ENCODE measurements at places on chromosomes 1 and 21.

DNA sequence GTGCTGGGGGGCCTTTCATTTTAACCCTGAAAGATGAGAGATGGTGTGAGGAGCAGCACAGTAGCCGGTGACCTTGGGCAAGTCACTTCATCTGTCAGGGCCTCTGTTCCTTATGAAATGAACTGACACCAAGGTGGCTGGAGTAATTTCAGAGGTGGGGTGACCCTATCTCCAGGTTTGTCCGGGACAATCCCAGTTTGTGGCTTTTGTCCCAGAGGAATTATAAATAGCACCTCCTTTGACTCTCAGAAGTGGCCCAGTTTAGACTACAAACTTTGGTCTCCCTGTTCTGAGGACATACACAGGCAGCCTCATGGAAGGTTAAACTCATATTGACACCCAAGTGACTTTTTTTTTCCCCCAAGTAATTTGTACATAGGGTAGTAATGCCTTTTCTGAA, 14.6 kb downstream of the ACTN2 start:
- DNase-seq = no peak

DNA sequence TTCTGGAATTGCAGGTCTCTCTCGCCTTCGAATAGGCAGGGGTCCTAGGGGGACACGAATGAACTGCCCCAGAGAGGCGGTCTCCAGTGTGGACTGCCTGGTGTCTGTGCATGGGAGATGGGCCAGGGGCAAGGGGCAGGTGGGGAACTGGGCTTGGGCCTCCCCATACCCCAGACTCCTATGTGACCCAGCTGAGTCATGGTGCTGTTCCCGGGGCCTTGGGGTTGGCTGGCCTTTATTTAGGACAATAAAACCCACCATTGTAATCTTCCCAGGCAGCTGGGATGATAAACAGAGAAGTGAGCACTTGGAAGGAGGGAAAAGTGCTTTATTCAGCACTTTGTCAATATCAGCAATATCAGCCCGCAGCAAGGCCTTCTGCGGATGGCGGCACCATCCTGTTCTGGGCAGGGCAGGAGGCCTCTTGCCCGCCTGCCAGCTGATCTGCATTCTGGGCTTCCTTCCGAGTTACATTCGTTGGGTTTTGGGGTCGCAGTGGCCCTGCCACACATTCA, 209.0 kb upstream of the TMEM51 start:
- DNase-seq = no peak

DNA sequence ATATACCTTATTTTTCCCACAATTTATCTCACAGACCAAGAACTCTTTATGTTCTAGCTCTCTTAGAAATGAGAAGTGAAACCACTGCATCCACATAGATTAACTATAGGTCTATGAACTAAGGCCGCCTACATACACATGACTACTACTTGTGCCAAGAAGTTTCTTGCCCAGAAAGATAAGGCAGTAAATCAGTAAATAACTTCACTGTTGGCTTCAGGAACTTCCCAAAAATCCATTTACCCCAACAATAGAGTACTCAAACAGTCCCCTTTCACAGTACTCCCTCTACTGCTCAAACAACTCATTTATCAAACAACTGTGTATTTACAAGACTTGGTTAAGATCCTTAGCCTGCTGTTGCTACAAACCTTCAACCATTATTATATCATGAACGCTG, 96.5 kb downstream of the NME7 start:
- DNase-seq = no peak

DNA sequence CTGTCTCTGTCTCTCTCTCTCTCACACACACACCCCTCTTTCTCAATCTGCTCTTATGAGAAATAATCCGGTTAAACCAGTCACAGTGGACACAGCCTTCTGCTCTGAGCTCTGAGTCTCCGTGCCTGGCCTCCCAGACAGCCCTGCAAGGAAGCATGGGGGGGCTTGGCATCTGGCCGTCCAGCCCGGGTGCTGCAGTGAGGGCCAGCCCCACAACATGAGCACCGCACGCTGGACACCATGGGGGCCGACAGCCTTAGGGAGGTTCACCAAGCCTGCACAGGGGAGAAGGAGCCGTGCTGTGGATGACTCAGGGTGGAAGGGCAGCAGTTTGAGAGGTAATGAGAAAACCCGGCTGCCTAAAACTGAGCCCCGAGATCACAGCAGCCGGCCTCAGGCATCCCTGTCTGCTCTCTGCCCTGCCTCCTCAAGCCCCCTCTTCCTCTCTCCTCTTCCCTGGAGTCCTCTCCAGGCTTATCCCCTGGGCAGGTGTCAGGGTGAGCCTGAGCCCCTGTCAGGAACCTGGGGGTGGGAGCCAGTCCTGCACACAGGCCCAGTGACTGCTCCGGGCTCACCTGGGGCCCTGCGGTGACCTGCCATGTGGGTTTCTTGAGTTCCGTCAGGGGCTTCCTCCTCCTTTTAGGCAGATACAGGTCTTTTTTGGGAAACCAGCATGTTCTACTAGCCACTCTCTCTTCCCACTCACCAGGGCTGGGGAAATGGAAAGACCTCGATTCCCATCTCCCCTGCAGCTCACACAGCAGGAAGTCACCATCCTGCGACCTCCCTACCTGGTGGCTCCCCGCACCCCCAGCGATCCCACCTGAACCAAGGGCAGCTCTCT, 92.8 kb downstream of the ITPKB start:
- DNase-seq = no peak

DNA sequence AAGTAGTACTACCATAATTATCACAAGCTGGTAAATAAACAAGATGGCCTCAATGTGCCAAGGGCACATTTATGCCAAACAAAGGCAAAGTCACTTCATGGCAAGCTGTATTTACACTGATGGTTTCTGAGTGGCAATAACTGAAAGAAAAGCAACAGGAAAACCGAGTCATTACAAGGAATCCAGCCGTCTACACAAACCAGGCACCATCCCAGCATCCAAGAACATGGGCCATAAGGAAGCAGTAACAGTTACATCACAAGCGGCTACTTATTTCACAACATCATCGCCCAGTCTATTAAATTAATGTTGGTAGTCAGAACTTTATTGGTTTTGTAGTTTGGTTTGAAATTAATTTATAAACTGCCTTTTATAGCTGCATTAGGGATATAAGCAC, 214.2 kb downstream of the RERE start:
- DNase-seq = no peak

DNA sequence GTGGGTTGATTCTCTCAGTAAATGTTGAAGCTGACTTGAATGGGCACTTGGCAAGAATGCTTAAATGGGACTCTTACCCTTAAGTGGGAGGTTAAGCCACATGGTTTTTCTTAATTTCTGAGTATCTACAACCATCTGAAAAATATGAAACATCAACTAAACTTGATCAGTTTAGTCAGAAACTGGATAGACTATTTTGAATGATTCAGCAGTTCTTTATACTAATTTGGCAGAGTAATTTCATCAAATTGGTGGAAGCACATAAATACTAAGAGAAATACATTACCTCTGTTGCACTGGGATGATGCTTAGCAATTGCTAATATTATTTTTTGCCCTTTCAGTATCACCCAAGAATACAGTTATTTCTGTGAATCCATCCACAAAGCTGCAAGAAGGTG, 4.7 kb downstream of the VCAM1 start:
- no peak for DNase-seq

- DNase-seq = no peak
Observed at GRCh38 chr1:35264035-35264434, 4.5 kb upstream of the ZMYM4 start.

DNA sequence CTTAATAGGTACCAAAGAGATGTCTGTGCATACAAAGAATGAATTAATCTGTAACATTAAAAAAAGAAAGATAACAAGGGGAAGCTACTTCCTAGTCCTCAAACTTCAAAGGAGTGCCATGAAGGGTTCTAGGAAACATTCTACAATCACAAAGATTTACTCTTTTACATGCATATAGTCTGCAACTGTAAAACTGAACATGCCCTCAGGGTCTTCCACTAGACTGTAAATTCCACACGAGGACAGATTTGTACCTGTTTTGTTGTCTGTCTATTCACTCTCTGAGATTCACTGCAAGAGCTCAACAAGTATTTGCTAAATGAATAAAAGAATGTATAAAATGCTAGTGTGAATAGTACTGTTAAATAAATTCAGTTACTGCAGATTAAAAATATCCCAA, 4.4 kb downstream of the JAK1 start:
- DNase-seq = no peak

- no peak for DNase-seq
Observed at GRCh38 chr1:43531906-43532584, 1.4 kb downstream of the PTPRF start.

DNA sequence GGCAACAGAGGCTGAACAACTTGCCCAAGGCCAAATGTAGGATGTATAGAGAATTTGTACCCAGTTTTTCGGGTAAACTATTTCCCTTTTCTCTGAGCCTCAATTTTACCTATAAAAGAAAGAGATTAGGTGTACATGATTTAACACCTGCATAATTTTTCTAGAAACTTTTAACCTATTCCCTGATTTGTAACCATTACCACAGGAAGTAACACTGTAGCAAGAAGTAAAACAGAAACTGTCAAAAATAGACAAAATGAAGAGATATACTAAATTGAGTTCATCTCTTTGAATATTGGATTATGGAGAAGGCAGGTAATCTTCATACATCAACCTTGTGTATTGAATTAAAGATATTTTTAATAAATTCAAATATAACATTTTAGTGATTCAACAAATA, 136.2 kb downstream of the ZC3H11B start:
- no peak for DNase-seq

GRCh38 chr1:156477526-156478249, 22.9 kb downstream of the MEF2D start:
- DNase-seq = no peak

- DNase-seq = no peak
Observed at GRCh38 chr1:248811514-248812490, 13.9 kb downstream of the SH3BP5L start.

DNA sequence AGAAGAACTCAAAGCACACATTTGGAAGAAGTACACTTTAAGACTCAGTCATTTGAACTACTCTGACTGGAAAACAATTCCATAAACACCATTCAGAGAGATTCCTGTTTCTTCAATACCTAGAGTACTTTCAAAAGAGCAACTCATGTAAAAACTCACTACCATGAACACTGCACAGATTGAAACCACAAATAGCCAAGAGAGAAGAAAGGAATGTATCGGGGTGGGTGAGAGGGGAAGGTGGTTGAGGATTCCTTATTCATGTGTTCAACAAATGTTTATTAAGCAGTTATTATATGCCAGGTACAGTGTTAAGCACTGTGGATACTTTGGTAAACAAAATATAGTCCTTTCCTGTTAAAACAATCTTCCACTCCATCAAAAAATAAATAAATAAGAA, 64.7 kb downstream of the NRIP1 start:
- no peak for DNase-seq

DNA sequence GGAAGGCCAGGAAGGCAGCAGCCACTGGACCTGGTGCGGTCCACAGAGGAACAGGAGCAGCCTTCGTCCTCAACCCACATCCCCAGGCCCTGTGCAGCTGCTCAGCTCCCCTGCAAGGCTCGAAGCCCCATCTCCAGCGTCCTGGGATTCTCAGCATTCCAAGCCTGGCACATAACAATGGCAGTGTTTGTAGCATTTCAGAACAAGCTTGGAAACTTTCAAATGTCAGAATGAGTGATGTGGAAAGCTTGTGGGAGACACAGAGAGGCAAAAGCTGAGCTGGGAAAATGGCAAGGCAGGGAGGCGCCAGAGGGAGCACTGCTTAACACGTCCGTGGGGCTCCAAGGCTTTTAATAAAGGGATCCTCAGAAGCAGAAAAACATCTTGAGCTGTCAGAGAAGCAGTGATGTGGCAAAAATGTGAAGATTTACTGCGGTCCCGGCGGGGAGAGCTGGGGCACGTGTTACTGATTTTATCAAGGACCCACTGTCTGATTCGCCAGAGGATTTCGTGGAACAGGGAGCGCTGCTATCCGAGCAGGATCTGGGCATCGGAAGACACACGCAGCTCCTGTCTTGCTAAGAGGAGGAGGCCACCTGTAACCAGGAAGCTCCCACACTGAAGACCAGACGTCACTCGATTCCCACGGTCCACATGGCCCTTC, 38.1 kb downstream of the TOMM20 start:
- no peak for DNase-seq

DNA sequence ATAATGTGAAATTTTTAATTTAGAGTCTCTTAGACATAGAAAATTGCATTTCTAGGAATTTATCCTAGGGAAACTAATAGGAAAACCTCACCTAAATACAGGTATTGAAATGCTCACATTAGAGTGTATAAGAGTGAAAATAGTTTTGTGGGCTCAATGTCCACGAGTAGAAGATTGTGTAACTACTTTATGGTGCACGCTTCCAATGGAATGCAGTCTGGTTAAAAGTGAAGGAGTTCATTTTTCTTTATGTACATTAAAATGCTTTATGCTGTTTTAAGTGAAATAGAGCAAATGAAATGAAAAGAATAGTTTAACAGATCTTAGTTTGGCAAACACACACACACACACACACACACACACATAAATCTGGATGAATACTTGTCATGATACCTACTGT, 278.2 kb downstream of the USP25 start:
- DNase-seq = no peak

- DNase-seq = no peak
Observed at GRCh38 chr1:241942738-241943137, 14.8 kb upstream of the BECN2 start.

DNA sequence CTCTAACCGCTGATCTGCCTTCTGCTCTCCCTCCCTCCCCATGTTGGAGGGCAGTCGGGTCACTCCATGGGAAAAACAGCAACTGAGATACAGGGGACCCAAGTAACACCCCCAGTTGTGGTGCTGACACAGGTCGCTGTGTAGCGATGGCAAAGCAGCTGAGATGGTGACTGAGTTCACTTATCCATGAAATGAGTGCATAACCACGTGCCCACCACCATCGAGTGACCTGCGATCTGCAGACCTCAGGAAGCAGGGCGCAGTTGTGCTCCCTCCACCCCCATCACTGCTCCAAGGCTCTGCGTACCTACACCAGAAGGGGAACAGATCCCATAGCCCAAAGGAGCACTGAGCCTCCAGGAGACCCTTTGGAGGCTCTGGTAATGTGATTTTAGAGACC, 31.1 kb downstream of the KCNN3 start:
- no peak for DNase-seq

- no peak for DNase-seq
Observed at GRCh38 chr21:26845759-26846035, 488 bp upstream of the ADAMTS1 start.

GRCh38 chr1:236948996-236949395, 55.2 kb downstream of the MT1HL1 start:
- DNase-seq = no peak

DNA sequence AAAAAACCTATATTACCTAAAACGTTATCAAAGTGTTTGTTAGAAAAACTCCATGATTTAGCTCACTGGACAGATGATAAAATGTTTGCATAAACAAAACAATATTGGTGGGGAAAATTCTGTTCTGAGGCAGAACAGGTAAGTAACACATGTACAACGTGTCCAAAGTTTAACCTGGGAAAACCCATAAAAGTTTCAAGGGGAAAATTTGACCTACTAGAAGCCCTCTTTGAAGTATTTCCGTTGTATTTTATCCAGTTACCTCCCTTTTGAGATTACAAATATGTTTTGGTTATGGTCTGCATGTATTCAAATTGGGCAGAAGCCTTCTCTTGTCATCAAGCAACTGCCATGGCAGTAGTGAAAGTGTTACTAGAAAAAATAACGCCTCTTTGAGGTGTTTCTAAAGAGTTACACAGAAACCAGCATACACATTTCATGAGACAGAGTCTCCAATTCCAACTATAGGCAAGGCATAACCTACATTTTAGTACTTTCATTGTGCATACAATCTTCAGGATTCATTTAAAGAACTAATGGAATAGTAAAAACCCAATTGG, 58.0 kb upstream of the PDC start:
- no peak for DNase-seq

- DNase-seq = no peak
Observed at GRCh38 chr1:66278260-66279021, 255.5 kb upstream of the SGIP1 start.

GRCh38 chr1:191260056-191260455, 782.4 kb upstream of the BRINP3 start:
- no peak for DNase-seq

All from stimulated activated CD4-positive, alpha-beta T cell treated with anti-CD3 and anti-CD28 coated beads, TNF-alpha, amount 100 ng/mL, for 24 hours (primary cell).